ENCODE measurements at places on chromosomes 11 and 22.

DNA sequence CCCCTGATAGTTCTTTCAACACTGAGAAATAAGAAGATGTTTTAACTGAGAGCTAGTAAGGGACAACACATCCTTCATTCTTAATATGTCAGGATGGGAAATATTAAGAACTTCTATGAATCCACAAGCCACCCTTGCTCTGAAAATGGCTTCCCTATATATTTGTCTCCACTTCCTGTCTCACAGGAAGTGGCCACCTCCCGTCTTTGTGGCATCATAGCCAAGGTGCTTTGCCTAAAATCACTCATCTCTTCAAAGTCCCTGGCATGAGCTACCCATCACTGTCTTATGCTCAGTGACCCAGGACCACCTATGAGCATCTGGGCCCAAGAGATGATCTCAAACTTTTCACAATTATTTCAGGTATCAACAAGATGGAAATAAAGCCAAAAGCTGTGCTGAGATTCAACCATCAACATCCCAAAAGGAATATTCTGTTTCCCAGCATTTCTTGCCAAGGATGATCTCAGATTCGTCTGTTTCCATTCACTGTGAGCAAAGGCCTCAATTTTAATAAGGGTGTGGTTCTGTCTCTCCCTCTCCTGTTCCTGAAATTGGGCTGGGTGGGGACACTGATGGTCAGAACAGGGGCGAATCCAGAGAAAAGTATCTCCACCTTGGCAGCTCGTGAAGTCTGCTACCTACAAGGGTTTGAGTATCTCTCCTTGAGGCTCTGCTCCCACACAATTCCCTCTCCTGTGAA lies 493.9 kb downstream of the MN1 start:
- DNase-seq = no peak

- DNase-seq = peak; percentile 89
Measured at GRCh38 chr11:46916286-46917108, 1.9 kb downstream of the LRP4 start.

DNA sequence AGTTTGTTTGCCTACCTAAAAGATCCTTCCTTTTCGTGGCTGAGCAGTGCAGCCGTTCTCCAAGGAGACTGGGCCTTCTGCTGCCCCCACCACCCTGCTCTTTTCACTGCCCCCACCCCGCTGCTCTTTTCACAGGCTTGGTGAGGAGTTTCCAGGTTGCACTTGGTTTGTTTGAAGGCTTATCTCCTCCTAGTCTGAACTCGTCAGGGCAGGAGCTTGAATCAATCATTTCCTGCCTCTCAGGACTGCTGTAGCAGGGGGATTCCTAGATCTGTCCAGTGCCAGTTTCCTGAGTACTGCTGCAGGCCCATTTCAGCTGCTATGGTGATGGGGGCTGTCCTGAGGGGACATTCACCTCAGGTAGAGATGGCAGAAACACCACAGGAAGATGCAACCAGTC lies 10.0 kb downstream of the MED15 start:
- DNase-seq = no peak

DNA sequence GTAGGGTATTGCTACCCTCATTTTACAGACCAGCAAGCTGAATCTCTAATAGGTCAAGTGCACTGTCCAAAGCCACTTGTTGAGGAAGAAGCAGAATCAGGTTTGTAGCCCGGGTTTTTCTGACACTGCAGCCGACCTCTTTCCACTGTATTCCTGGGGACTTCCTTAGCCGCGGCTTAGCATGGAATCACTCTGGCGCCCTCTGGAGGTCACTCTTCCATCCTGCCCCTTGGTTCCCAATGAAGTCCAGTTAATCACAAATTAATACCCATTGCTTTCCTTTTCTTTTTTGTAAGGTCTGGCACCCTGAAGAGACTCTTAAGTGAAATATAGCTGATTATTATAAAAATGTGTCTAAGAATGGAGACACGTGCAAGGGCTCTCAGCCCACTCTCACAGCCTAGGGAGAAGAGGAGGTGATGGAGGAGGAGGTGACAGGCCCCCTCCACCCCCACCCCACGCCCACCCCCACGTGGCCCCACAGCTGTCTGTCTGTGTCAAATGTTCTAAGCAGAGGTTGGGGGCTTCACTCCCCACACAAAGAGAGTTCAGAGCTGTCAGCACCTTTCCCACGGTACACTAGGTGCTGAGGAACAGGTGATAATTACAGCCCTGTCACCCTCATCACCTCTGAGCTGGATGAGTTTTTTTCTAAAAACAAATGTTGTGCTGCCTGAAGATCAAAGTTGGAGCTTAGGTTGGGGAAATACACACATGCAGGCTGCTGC lies 57.7 kb upstream of the DRD2 start:
- DNase-seq = peak; percentile 61

DNA sequence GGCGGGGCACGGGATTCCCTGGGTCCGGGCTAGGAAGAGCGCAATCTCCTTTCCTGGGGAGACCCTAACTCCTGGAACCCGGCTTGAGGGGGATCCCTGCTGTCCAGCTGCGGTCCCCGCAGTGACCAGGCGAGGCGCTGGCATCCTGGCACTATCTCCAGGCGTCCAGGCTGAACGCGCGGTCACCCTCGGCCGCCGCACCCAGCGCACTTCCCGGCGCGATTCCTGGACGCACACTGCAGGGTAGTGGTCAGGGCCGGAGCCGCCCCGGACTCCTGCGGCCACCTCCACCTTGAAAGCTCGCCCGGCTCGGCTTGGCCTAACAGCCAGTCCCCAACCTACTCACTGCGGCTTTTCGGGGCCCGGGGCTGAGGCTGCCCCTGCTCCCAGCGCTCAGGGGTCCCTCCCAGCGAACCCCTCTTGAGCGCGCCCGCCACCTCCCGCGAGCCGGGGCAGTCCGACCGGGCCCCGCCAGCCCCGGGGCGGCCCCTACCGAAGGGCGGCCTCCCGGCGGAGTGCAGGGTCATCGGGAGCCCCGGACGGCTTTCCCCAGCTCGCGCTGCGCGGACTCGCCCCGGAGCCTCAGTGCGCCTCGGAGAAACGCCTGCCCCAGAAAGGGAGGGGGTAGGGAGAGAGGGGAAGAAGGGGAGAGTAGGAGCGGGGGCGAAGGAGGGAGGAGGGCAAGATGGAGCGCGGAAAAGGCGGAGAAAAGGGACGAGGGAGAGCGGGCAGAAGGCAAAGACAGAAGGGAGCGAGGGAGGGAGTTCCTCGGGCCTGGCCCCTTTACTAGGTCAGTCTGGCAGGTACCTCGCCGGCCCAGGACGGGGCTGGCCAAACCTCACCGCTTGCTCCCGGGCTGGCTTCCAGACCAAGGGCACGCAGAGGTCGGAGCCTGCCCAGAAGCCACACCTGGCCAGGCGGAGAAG lies 1.0 kb downstream of the POU2AF3 start:
- peak; percentile 43 for DNase-seq
